ENCODE measurements at places on chromosomes 1 and 21.
A peak's percentile ranks its signal among the peaks of the same experiment; 100 is the strongest.

- no peak for DNase-seq
Observed at GRCh38 chr1:232534552-232535517, 95.1 kb downstream of the SIPA1L2 start.

DNA sequence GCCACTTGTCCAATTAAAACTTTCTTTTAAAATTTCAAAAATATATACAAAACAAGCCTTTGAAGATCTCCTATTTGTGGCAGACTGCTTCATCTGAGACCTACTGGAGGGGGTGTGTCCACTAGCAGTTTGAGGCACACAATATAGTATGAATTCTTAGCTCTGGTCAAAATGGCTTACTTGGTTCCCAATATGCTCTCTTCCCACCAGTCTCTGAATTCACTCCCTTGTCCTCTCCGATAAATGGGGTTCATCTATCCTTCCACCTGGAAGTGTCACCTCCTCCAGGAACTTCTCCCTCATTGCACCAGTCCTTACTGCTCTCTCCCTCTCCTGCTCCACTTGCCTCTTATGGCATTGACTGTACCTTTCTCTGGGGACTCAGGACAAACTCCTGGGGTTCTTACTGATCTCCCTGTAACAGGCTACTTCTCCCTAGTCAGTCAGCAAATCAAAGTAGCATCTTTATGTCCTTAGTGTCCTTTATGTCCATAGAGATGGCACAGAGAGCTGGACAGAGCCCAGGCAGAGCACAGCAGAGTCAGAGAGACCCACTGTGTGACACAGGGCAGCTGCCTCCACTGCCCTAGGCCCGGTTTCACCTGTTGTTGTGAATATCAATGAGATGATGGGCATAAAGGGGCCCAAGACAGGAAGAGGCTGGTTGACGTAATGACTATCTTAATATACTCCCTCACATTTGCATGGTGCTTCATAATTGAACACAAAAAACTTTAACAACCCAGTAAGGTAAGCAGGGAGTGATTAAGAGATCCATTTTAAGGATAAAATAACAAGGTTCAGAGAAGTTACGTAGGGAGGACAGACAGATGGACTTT is 3.6 kb downstream of the ASAP3 start:
- no peak for DNase-seq

- no peak for DNase-seq
Observed at GRCh38 chr1:161739865-161740566, 9.6 kb upstream of the DUSP12 start.

DNA sequence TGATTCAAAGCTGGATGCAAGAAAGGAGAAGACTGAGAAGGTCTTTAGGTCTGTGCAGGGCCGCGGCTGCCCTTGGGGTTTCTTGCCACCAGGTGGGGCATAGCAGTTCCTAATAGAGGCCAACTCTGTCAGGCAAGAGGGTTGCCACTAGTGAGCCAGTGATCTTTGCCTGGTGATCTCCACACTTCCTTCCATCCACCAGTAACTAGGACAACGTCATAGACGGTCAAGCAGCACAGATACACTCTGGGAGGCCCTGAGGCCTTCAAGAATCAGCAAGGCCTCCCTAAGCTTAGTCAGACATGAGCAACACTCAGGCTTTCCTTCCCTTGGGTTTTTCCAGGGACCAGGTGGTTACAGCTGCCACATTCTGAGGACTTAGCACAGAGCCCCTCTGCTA is 32.9 kb upstream of the ATP2B4 start:
- peak; percentile 55 for DNase-seq

DNA sequence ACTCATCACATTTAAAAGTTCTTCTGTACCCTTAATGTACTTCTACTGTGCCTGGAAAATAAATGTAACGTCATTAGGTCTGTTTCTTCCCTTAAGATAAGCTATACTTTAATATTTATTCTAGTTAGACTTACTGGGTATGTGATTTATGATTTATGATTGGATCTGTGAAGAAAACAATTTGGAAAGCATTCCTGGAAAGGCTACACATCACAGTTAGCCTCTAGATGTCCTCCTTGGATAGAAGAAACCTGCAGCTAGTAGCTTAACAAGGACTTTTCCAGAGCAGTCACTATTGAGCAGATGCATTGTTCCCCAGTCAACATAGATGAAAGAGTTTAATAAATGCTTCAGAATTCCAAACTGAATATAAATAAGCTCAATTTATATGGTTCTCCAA is 22.2 kb upstream of the ABL2 start:
- DNase-seq: no peak

All from WTC11 (cell line).